ENCODE measurements at places on chromosomes 11 and 22.

DNA sequence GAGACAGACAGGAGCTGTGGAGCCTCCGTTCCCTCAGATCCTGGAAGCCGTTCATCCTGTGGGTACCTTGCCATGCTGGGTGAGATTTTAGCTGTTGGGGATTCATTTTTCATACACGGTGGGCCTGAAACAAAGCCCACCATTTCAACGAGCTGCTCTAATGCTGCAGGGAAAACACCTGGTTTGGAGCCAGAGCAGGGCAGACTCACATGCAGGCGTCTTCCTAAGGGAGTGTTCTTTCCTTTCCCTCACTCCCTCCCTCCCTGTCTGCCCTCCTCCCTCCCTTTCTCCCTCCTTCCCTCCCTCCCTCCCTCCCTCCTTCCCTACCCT, 52.5 kb downstream of the CD6 start:
- no peak for DNase-seq

DNA sequence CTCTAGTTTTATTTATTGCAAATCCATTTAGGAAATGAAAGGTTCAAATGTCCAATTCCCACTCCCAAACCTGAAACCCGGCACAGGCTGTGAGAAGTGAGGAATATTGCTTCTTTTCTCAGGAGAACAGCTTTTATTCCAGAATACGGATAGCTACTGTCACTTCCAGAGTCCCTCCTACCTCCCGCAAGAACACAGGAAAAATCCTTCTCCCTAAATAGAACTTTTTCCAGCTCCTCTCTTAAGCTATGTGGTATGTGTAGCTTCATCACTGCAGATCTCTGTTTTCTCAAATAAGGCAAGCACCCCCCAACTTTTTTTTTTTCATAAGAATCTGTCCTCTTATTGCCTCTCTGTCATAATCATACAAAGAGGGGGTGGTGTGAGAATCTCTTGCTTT, 126.8 kb downstream of the LARGE1 start:
- DNase-seq, result no peak

DNA sequence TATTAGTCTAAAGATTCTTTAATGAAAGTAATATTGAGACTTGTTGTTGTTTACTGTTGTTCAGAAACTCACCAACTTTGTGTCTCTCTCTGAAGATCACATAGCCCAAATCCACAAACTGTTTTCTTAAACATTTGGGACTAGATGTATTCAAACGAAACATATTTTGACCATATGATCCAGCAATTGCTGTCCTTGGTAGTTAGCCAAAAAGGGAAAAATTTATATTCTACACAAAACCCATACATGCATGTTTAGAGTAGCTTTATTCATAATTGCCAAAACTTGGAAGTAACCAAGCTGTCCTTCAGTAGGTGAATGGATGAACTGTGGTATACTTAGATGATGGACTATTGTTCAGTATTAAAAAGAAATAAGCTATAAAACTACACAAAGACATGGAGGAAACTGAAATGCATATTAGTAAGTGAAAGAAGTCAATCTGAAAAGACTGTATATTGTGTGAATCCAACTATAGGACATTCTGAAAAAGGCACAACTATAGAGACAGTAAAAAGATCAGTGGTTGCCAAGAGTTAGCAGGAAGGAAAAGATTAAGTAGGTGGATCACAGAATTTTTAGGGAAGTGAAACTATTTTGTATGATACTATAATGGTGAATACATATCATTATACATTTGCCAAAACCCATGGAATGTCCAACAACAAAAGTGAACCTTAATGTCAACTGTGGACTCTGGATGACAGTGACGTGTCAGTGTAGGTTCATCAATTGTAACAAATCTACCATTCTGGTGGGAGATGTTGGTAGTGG, 442.9 kb downstream of the INSC start:
- DNase-seq, result no peak

DNA sequence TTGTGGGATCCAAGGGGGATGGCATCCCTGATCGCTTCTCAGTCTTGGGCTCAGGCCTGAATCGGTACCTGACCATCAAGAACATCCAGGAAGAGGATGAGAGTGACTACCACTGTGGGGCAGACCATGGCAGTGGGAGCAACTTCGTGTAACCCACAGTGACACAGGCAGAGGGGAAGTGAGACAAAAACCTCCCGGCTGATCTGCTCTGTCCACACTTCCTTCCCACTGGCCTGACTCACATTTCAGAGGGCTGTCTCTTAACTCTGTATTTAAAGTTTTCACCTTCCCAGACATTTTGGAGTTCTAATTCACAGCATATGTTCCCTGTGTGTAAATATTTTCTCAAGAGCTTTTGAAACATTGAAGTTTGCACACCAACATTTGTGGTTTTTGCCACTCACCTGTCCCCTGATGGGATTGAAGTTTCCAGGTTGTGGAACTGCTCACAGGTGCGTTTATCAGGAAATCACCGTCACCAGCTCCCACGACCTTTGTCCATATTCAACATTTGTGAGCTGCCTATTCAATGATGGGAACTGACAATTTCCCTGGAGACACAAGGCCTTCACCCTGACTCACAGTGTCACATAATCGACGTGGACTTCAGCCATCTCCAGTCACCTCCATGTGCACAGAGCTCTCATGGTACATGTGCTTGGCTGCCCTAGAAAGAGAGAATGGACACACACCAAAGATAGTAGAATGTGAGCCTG, 99.2 kb downstream of the VPREB1 start:
- DNase-seq, result no peak

DNA sequence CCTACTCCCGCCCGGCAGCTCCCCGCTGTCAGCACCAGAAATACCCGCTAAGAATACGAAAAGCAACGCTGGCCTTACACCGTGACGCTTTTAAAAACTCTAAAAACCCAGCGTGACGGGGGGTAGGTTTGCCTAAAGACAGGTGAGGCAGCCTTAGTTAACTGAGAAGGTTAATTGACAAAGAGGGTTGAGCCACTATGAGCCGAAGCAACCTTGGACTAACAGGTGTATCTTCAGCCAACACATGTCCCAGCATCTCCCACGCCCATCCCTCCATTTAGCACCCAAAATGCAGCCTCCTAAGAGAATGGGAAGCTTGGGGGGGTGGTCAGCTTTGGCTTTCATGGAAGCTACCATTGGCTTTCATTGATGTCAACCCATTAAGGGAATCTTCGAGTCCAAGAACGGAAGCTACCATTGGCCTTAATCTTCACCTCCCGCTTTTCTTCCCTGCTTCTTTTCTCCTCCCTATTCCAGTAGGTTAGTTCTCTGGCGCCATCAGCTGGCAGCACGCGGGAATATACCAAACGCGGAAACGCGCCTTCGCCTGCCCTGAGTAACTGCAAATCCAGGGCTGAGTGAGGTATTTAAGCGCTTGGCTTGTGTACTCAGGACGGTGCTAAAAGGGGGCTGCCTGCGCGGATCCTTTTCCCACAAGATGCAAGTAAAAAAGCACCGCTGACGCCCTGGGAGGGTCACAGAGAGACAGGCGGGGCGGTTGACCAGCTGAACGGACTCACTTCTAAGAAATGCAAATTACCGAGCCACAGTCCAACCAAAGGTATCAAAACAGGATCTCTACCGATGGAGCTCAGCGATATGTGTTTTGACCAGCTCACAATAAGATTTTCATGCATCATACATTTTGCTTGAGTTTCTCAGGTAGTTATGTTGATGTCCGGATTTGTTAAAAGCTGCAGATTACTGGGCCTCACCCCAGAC, 38.5 kb upstream of the GLYATL1 start:
- no peak for DNase-seq

DNA sequence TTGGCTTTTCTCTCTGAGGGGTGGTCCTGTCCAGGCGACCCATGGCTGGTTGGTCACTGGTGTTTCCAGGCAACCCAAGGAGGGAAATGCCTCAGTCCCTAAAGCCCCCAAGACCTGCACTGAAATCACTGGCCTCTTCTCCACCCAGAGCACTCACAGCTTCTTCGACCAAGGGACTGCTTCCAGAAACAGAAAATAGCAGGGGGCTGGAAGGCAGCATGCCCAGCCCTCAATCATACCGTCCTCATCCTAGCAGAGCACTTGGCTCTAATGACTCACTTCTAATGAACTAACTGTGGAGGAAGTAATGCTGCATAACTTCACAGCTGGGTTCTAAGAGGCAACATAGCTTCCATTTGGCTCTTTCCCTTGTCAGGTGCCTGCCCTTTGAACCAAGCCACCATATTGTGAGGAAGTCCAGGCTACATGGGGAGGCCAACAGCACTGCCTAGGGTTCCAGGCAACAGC, 27.6 kb downstream of the DKK3 start:
- no peak for DNase-seq

DNA sequence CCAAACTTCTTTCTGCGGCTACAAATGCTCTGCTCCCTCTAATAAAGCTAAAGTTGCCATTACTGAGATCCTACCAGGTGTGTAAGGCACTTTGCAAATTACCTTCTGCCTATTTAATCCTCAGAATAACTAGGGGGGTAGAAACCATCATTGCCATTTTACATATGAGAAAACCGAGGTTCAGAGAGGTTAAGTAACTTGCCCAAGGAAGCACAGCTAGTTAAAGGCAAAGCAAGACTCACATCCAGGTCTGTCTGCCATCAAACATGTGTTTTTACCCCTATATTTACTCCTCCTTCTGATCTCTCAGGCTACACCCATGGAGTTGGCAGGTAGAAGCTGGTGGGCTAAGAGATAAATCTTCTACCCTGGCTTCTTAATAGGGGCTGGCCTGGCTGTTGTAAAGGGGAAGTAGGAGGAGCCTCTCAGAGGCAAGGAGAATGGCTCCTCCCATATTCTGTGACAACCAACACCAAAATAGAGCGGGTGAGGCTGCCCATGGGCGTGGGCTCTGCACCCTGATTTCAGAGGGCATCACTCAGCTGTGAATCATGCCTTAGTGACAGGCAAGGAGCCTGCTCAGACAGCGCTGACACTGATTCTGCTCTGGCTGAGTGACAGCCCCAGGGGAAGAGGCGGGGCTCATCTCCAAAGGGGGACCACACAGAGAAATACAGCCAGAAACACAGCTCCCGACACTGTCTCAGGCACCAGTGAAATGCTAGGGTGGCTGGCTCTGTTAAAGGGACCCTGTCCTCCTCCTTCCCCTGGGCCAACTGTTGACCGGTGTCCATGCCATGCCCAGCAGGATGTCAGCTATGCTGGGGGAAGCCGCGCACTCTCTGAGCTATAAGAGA, 106.8 kb downstream of the ABTB2 start:
- DNase-seq, result no peak

- no peak for DNase-seq
Measured at GRCh38 chr11:76592961-76593360, 77.6 kb downstream of the LRRC32 start.

- DNase-seq, result no peak
Measured at GRCh38 chr11:117671370-117671769, 125.6 kb downstream of the DSCAML1 start.

DNA sequence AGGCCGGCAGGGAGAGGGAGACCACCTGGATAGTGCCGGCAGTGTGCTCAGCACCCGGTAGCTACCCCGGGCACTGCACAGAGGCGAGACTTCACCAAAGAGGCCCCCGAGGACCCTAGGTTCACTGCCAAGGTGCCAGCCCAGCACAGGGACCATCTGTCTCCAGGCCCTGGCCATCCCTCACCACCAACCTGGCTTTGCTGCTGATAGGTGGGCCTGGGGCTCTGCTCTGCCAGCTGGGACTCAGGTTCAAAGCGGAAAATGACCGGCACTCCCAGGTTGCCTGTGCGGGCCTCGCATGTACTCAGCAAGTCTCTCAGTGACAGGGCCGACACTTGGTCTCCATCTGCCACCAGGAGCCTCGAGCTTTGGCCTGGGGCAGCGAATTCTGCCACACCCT, 812.2 kb downstream of the BRD1 start:
- DNase-seq, result no peak

GRCh38 chr11:117412653-117413275, 85.1 kb downstream of the CEP164 start:
- no peak for DNase-seq
